Activated naive CD4-positive, alpha-beta T cell treated with anti-CD3 and anti-CD28 coated beads for 36 hours (primary cell): ENCODE measurements at places on chromosomes 11 and 22. TPM values are rescaled to one million over a fixed set of nuclear protein-coding genes. Genes with fewer than 3 reads are reported as not detected.
A peak's percentile ranks its signal among the peaks of the same experiment; 100 is the strongest.

GRCh38 chr22:43889860-43890253 lies 2.0 kb downstream of the PNPLA5 start:
- H3K36me3 ChIP-seq, result no peaks in the 10 kb centered on the region
- H3K27ac ChIP-seq, result no peak overlapping the region
- no peaks in the 10 kb centered on the region for H3K4me1 ChIP-seq
- DNase-seq, result no peak
- no peak overlapping the region for H3K4me3 ChIP-seq
- peaks cover 38% of the 10 kb centered on the region for H3K27me3 ChIP-seq

DNA sequence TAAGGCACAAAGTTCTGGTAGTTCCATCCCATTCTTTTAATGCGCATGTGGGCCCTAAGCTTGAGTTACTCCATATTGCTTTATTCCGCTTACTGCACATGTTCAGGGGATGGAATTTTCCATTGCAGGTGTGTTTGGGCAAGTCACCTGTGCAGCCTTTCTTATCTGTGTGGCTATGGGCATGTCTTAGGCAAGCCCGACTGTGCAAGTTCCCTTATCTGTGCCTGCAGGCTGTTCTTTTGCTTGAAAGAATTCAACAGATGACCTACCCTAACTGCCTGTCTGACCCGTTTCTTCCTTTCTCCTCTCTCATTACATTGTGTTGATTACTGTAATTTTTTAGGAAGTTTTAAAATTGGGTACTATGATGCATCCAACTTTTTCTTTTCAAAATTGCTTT lies 363.6 kb downstream of the TTC28 start:
- H3K4me1 ChIP-seq, result no peaks in the 10 kb centered on the region
- no peak for DNase-seq
- H3K27ac ChIP-seq, result peak overlapping the region; percentile 42
- H3K27me3 ChIP-seq, result no peaks in the 10 kb centered on the region

DNA sequence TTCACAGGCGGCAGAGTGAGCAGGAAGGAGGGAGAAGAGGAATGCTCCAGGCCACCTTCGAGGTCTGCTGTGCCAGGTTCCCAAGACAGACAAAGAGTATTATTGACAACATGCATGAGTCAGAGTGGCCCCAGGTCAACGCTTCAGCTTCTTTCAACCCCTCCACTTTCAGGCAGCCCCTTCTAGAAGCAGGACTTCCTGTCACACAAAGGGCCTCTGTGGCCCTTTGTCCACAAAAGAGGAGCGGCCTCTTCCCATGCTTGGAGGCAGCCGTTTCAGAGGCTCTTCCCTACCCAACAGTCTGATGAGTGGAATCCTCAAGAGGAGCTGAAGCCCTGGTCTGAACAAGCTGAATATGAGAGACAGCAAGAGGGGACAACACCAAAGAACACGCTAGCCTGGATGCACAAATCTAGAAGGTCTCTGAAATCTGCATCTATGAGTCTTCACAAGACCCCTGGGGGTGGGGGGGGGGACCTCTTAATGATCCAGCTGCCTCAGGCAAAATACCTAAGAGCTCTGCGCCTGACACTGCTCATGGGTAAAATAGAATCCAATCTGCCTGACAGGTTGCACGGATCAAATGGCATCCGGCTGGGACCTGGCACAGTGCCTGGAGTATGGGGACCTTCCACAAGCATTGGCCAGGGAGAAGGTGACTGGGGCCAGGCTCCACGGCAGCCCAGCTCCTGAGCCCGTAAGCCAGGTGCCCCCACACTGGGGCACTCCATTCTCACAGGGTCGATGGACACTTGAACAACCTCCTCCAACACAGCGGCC lies 67.5 kb downstream of the PACSIN2 start:
- no peak for DNase-seq
- no peaks in the 10 kb centered on the region for H3K27me3 ChIP-seq
- H3K36me3 ChIP-seq, result peaks cover 1% of the 10 kb centered on the region
- H3K27ac ChIP-seq, result no peak overlapping the region
- H3K4me1 ChIP-seq, result peaks cover 45% of the 10 kb centered on the region

The MAPK8IP1 gene
- 0.22 TPM for total RNA-seq

DNA sequence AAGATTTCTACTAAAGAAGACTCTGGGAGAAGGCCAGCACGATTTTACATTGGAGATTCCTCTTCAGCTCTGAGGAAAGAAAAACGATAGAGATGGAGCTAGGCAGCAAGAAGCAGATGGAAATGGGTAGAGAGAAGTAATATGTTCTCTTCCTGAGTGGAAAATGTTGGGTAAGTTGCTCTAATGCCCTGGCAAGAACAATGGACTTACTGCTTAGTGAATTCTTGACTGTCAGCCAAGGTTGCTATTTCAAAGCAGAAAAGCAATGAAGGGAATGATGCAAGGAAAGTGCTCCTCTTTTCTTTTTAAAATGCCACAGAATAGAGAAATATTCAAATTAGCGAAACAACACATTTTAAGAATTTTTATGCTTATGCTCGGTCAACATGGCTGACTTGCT lies 38.4 kb upstream of the CWF19L2 start:
- no peak for DNase-seq
- H3K4me1 ChIP-seq, result no peaks in the 10 kb centered on the region
- H3K4me3 ChIP-seq, result no peak overlapping the region
- no peak overlapping the region for H3K27ac ChIP-seq
- no peaks in the 10 kb centered on the region for H3K27me3 ChIP-seq
- peaks cover under 1% of the 10 kb centered on the region for H3K36me3 ChIP-seq

The YAP1 gene
- total RNA-seq, result 1.1 TPM

The APIP gene
- 42.4 TPM for total RNA-seq

The CEND1 gene
- total RNA-seq, result not detected

DNA sequence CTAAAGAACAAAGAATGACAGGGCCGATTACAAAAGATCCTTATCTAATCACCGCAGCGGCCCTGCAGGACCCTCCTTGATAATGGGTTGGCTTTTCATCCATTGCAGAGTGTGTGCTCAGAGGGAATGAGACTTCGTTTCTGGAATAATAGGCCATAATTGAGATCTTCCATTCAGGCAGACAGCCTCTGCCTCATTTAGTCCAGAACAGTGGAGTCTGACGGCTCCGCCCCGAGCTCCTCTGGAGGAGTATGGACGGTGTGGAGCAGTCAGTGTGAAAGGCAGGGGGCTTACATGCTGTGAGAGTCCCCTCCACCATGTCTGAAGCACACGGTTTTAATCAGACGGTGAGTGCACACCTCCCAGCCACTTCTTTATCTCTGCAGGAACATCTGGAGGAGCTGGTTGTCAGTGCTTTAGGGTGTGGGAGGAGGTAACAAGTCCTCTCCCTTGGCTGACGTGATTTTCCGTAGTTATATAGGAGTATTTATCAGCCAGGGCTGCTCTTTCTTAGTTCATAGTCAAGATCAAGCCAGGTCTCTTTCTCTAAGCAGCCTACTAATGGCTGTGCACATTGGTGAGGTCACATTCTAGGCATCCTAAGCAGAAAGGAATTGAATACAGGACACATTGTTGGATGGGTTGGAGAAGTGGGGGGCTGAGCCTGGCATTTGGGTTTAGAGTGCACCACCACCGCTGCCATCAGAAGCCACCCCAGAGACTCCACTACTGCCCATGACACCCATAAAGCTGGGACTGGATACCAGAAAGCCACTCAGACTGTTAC lies 1477.9 kb downstream of the TBC1D22A start:
- H3K27ac ChIP-seq, result no peak overlapping the region
- H3K27me3 ChIP-seq, result peaks cover 18% of the 10 kb centered on the region
- no peak for DNase-seq
- no peak overlapping the region for H3K4me3 ChIP-seq
- no peaks in the 10 kb centered on the region for H3K36me3 ChIP-seq

The DDX25 gene
- total RNA-seq, result not detected

DNA sequence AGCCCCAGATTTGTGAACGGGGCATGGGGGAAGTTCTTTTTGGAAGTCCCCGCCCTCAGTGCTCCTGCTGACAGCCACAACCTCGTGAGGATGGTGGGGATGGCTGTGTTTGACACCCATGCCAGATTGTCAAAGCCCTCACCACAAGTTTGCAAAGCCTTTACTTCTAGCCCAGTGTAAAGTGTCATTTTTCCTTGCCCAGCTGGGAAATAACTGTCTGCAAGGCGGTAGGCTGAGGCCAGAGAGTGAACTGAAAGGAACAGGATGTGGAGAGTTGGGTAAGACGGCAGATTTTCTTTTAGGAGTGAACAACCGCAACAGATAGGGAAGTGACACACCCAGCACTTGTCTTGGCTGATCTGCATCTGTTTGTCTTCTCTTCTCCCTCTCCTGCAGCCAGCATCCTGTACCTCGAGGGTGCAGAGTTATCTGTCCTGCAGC lies 13.6 kb downstream of the IL17RA start:
- peaks cover 86% of the 10 kb centered on the region for H3K4me1 ChIP-seq
- DNase-seq, result peak; percentile 60
- peaks cover 41% of the 10 kb centered on the region for H3K36me3 ChIP-seq

The MYO18B gene
- total RNA-seq, result 0.17 TPM

DNA sequence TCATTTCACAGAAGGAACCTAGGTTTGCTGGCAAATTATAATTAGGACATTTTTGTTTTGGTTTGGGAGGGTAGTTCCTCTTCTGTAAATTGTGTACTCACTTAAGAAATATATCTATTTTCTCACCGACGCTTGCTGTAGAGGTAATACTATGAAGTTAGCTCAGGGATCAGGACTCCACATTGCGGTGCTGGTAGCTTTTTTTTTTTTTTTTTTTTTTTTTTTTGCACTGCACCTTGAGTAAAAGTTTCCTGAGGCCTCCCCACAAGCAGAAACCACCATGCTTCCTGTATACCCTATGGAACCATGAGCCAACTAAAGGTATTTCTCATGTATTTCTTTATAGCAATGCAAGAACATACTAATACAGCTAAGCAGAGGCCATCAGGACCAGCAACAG lies 14.7 kb downstream of the UBTFL1 start:
- no peak for DNase-seq
- H3K27me3 ChIP-seq, result peaks cover 3% of the 10 kb centered on the region
- peaks cover 12% of the 10 kb centered on the region for H3K4me1 ChIP-seq
- no peak overlapping the region for H3K4me3 ChIP-seq
- no peaks in the 10 kb centered on the region for H3K36me3 ChIP-seq

The ARCN1 gene
- total RNA-seq, result 174 TPM

- H3K4me1 ChIP-seq, result peaks cover 3% of the 10 kb centered on the region
- DNase-seq, result no peak
- H3K4me3 ChIP-seq, result no peak overlapping the region
- H3K27ac ChIP-seq, result no peak overlapping the region
Measured at GRCh38 chr11:73113426-73113825, 28.7 kb downstream of the FCHSD2 start.

DNA sequence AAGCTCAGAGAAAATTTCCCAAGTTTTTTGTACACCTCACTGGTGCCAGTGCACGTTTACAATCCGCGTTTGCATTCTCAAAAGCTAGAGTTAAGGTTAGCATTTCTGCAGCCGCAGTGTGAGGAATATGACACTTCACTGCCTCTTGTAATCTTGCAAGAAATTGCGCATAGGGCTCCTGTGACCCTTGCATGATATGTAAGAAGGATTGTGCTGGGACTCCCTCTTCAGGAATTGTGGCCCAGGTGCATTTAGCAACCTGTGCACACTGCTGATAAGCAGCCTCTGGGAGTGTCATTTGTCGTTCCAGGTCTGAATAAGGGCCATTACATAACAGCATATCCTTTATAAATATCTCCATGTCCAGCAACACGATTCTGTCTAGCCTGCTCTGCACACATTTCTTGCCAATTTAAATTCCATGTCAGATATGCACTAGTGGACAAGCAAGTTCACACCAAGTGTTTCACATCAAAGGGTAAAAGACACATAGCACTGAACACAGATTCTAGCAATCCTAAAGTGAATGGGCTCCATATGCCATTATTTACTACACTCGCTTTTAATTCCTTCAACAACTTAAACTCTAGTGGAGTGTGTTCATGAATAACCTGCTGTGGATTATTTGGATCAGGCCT lies 69.2 kb upstream of the INCENP start:
- H3K4me1 ChIP-seq, result no peaks in the 10 kb centered on the region
- no peak overlapping the region for H3K4me3 ChIP-seq
- H3K36me3 ChIP-seq, result no peaks in the 10 kb centered on the region
- no peak overlapping the region for H3K27ac ChIP-seq
- no peaks in the 10 kb centered on the region for H3K27me3 ChIP-seq

The C22orf31 gene
- not detected for total RNA-seq

The ZNF280B gene
- 1.8 TPM for total RNA-seq

GRCh38 chr11:108351468-108351867 lies 115.9 kb downstream of the C11orf65 start:
- no peak overlapping the region for H3K27ac ChIP-seq
- no peaks in the 10 kb centered on the region for H3K27me3 ChIP-seq
- DNase-seq, result peak; percentile 30
- no peak overlapping the region for H3K4me3 ChIP-seq
- peaks cover 22% of the 10 kb centered on the region for H3K36me3 ChIP-seq

The SCGB2A2 gene
- total RNA-seq, result not detected

DNA sequence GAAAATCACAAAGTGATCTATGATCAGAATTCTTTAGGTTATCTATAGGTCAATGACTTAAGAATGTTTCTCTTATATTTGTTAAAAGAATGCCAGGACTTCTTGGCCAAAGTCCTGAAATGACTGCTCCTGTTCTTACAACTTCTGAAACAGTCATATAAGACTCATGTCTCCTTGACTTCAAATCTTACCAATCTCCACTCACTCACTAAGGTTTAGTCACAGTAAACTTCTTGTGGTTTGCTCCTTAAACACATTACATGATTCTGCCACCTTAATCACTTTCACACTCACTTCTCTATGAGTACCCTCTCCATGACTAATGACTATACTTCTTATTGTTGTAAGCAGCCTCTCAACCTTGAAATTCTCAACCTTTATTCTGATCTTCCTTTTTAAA lies 648.7 kb upstream of the CCDC179 start:
- no peak overlapping the region for H3K4me3 ChIP-seq
- H3K27ac ChIP-seq, result no peak overlapping the region
- H3K4me1 ChIP-seq, result no peaks in the 10 kb centered on the region
- H3K36me3 ChIP-seq, result no peaks in the 10 kb centered on the region
- no peak for DNase-seq
- no peaks in the 10 kb centered on the region for H3K27me3 ChIP-seq

DNA sequence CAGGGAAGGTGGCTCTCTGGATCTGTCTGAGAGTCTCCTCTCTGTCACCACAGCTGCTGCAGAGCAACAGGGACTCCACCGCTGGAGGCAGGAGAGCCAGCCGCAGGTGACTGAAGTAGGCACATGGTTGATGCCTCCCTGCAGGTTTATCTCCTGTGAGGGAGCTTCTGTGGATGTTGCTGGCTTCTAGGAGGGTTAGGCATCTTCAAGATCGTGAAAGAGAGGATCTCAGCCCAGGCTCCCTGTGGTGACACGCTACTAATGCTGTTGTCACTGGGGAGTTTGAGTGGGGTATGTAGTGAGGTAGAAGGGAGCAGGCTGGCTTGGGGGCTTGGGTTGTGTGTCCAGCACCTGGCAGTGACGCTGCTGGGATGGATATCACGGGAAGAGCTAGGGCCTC lies 34.1 kb downstream of the DAGLA start:
- H3K4me3 ChIP-seq, result no peak overlapping the region
- H3K27ac ChIP-seq, result no peak overlapping the region
- no peaks in the 10 kb centered on the region for H3K4me1 ChIP-seq
- no peak for DNase-seq
- H3K36me3 ChIP-seq, result no peaks in the 10 kb centered on the region
